ENCODE measurements at places on chromosomes 1 and 21. TPM values are rescaled to one million over a fixed set of nuclear protein-coding genes. Genes with fewer than 3 reads are reported as not detected.

- no peak overlapping the region for H3K27ac ChIP-seq
- H3K27me3 ChIP-seq, result peaks cover 6% of the 10 kb centered on the region
- no peaks in the 10 kb centered on the region for H3K36me3 ChIP-seq
- no peak overlapping the region for H3K4me3 ChIP-seq
- H3K4me1 ChIP-seq, result peaks cover 6% of the 10 kb centered on the region
- no peak for DNase-seq
Observed at GRCh38 chr1:43049481-43049880, 90.8 kb upstream of the SLC2A1 start.

GRCh38 chr1:173504268-173504667 is 27.1 kb downstream of the PRDX6 start:
- no peak for DNase-seq
- no peak overlapping the region for H3K27ac ChIP-seq
- H3K4me3 ChIP-seq, result no peak overlapping the region
- H3K4me1 ChIP-seq, result no peaks in the 10 kb centered on the region

- H3K27me3 ChIP-seq, result peaks cover 43% of the 10 kb centered on the region
- no peaks in the 10 kb centered on the region for H3K4me1 ChIP-seq
- no peak for DNase-seq
- H3K36me3 ChIP-seq, result no peaks in the 10 kb centered on the region
Observed at GRCh38 chr1:4656533-4657140, 2.2 kb downstream of the AJAP1 start.

- peak overlapping the region; percentile 33 for H3K27ac ChIP-seq
- H3K4me1 ChIP-seq, result peaks cover 27% of the 10 kb centered on the region
- peak; percentile 89 for DNase-seq
- peaks cover 14% of the 10 kb centered on the region for H3K36me3 ChIP-seq
Observed at GRCh38 chr1:35564037-35564883, 6.7 kb downstream of the NCDN start.

- no peak overlapping the region for H3K4me3 ChIP-seq
- H3K27me3 ChIP-seq, result peaks cover 30% of the 10 kb centered on the region
- H3K27ac ChIP-seq, result no peak overlapping the region
- no peak for DNase-seq
- H3K4me1 ChIP-seq, result peaks cover 13% of the 10 kb centered on the region
Observed at GRCh38 chr1:232634096-232634495, 4.2 kb upstream of the SIPA1L2 start.

DNA sequence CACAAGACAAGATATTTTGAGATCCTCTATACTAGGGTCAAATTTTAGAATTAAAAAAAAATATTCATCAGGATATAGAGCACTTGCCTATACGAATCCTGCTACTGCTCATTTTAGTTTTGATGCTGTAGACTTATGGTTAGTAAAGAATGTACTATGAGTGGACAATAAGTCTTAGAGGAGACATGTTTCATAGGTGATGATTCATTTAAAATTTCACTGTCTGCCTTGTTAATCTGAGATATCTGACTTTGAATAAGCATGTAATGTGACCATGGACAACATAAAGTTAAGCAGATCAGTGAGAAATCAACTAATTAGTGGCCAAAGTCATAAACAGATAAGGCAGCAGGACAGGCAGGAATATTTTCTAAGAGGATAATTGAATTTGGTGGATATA is 106.8 kb upstream of the HP1BP3 start:
- no peaks in the 10 kb centered on the region for H3K27me3 ChIP-seq
- no peaks in the 10 kb centered on the region for H3K4me1 ChIP-seq
- DNase-seq, result no peak
- H3K27ac ChIP-seq, result no peak overlapping the region
- H3K36me3 ChIP-seq, result peaks cover 3% of the 10 kb centered on the region

GRCh38 chr1:46171351-46171750 is 3.5 kb upstream of the TSPAN1 start:
- no peak overlapping the region for H3K4me3 ChIP-seq
- no peak overlapping the region for H3K27ac ChIP-seq
- H3K27me3 ChIP-seq, result peaks cover 12% of the 10 kb centered on the region
- no peaks in the 10 kb centered on the region for H3K36me3 ChIP-seq
- no peak for DNase-seq
- H3K4me1 ChIP-seq, result peaks cover 17% of the 10 kb centered on the region

DNA sequence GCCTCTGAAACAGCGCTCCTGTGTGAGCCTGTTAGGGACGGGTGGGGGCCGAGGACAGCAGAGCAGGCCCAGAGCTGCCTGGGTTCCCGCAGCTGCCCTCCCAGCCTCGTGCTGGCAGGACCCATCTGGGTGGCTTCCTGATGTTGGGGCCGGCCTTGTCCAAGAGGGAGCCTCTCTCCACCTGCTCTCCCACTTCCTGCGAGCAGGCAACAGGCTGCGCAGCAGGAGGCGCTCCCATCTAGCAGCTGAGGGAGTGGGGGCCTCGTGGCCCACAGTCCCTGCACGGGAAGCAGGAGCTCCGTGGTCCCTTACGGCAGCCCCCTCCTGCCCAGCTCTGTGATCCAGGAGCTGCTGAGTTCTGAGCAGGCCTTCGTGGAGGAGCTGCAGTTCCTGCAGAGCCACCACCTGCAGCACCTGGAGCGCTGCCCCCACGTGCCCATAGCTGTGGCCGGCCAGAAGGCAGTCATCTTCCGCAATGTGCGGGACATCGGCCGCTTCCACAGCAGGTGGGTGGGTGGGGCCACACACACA is 68.0 kb downstream of the TRIM11 start:
- peaks cover 9% of the 10 kb centered on the region for H3K4me1 ChIP-seq
- no peaks in the 10 kb centered on the region for H3K27me3 ChIP-seq
- no peak overlapping the region for H3K4me3 ChIP-seq
- H3K27ac ChIP-seq, result no peak overlapping the region

GRCh38 chr1:223001653-223002634 is 141.1 kb downstream of the TLR5 start:
- H3K27ac ChIP-seq, result no peak overlapping the region
- no peaks in the 10 kb centered on the region for H3K27me3 ChIP-seq
- H3K4me1 ChIP-seq, result no peaks in the 10 kb centered on the region
- no peak for DNase-seq
- no peak overlapping the region for H3K4me3 ChIP-seq

Gene TTC24
- total RNA-seq, result 2.9 TPM
